ENCODE measurements at places on chromosomes 5 and 9.

DNA sequence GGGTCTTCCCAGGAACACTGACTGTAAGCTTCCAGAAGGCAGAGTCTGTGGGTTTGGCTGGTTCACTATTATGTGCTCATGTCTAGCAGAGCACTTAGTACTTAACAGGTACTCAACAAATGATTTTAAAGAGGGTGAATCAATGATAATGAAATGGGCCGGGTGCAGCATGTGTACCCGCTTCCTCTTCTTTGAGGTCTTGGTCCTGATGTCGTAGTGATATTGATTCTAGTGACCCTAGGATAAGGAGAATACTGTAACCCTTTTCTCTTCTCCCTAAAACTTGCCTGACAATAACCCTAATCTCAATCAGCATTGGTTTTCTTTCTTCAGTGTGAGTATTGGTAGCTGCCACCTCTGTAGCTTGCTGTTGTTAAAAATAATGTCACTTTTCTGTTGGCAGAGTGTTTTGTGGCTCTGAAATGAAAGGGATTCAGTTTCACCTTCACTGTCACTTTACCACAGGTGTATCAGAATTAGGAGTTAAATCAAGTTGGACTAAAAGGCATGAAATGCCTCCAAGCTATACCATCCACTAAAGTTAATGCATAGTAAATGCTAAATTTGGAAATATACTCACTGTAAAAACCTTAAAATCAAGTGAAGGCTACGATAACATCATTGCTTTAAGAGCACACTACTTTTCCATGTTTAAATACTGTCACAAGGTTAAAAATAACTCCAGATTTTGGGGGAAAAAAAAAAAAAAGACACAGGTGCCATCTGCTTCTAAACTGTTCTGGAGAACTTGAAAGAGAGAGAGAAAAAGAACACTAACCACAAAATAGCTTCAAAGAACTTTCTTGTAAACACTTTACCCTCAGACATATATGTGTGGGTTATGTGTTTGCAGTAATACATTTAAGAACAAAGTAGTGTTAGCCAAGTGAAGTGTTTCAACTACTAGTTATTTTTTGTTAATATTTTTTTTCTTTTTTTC, 6.0 kb downstream of the CAMK4 start:
- no peak for DNase-seq

GRCh38 chr5:27911216-27911615, 872.8 kb upstream of the CDH9 start:
- DNase-seq = no peak

GRCh38 chr5:166716856-166717492, 1574.5 kb upstream of the WWC1 start:
- no peak for DNase-seq

GRCh38 chr5:142611154-142611553, 74.7 kb downstream of the FGF1 start:
- DNase-seq = peak; percentile 85

- no peak for DNase-seq
Measured at GRCh38 chr5:104199771-104200170, 637.2 kb upstream of the NUDT12 start.

GRCh38 chr5:98200726-98201541, 572.5 kb upstream of the RGMB start:
- no peak for DNase-seq

DNA sequence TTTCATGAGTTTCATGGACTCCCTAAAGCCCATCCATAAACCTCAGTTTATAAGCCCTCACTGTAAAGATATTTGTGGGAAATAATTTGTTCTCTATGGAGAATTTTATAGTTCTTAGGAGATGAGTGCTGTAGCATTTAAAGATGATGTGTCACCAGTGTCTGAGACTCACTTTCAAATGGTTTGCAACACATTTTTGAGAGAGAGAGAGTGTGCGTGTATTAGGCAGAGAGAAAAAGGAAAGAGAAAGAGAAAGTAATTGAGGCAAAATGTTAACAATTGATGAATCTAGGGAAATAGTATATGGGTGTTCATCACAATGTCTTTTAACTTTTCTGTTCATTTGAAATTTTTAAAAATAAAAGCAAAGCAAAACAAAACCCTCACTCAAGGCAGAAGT, 479.0 kb downstream of the ZSWIM6 start:
- DNase-seq = no peak

DNA sequence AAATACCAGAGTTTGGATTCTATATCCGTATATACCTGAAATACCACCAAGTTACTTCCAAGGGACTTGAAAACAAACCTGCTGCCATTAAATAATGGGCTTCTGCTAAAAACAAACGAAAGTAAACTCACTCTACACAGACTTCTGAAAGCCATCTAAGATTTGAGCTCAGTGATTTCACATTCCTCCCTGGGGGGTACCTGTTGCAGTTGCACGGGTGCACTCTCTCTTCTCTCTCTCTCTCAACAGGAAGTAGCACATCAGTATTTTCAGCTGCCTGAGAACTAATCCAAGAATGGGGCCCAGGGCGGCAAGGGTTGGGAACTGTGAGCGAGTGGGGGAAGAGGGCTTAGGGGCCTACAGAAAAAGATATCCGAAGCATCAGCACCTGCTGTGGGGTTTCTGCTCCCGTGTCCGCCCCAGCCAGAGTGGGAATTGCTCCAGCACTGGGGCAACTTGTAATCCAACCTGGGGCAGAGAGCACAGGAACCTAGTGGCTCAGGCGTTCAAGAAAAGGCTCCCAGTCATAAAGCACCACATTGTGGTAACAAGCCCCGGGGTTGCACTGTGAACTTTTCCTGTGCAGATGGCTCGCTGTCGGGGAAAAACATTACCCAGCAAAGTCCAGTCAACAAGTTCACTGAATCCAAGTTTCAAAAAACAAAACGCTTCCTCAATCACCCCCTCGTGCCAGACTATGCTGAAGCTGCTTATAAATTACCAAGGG, 99.8 kb downstream of the EFNA5 start:
- peak; percentile 59 for DNase-seq

DNA sequence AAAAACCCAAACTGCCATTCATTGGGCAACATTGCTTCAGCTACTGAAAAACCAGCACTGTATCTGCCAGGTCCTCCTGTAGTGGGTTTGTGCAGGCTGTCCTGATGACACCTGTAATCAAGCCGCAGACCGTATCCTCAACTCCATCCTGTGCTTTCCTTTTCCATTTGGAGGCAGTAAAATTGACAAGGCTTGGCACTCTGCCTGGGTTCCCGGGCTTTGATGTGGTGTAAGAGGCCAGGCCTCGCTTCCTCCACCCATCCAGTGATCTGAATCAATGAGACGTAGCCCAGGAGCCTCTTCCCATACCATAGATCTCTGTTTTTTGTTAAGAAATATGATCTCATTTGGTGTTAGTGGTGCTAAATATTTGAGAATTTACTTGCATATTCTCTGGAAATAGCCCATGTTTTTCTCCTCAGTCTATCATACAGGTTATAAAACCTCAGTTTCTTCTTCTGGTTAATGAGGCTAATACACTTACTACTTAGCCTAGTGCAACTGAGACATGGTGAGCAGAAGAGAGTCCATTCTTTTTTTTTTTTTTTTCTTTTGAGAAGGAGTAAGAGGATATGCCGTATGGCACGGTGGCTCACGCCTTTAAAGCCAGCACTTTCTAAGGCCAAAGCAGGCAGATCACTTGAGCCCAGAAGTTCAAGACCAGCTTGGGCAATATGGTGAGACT, 34.8 kb downstream of the LSM11 start:
- no peak for DNase-seq

DNA sequence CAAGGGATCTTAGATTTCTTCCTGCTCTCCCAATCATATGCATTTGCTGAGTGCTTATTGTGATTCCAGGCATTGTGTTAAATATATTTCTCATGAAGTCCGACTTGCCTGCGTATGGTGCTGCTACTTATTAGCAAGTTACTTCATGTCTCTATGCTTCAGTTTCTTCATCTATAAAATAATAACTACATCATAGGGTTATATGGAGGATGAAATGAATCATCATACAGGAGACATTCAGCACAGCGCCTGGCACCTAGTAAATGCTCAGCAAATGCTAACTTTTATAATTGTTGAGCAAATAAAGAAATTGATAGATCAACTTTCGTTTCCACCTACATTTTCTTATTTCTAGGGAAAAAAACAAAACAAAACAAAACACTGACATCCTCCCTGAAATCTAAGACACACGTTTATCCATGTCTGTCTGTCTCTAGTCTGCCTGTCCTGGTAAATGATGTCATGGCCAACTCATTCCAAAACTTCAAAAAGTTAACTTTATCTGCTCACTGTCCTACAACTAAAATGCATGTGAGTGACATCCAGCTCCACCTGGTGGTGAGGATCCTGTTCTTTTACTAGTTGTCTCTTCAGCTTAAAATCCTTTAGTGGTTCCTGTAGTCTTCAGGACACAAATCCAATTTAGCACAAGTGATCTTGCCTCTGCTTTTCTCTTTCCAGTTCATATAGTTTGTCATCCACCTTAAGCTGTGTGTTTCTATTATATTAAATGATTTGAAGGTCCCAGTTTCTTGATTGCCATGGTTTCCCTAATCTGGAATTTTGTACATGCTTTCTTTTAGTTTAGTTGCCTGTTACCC, 27.7 kb downstream of the PPP3R2 start:
- peak; percentile 58 for DNase-seq

DNA sequence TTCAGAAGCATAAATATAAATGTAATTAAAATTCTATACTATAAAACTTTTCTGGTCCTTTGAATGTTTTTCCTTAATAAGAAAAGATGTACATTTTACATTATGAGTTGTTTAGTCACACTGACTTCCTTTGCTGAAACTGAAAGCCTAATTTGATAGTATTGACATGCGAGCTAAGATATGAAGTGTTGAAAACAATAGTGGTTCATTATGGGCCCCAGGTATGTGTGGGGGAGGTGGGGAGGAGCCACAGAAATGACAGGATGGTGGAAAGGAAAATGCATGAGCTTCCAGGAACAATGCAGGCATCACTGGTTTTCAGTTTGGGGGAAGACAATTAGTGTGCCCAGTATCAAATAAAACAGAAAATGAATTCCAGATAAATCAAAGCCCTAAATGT, 35.4 kb upstream of the RLN1 start:
- peak; percentile 76 for DNase-seq

GRCh38 chr9:107312376-107313050, 29.4 kb downstream of the RAD23B start:
- no peak for DNase-seq

DNA sequence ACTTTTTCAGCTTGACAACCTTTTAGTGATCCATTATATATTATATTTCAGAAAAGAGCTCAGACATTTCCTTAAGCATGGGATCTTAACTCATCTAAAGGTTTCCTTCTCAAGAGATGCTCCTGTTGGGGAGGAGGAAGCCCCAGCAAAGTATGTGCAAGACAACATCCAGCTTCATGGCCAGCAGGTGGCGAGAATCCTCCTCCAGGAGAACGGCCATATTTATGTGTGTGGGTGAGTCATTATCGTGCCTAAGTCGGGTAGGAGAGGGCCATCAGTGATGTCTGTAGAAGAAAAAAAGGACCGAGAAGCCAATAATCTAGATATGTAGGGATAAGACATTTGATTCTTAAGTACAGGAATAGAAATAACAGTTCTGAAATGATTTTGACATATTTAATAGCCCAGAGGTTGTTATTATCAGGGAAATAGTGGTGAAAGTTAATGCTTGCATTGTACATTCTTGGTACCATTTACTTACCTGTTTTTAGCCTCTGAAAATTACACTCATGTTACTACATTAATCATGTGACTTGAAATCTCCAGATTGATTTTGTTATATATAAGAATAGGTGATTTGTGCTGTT, 28.2 kb downstream of the MTRR start:
- DNase-seq = peak; percentile 43

DNA sequence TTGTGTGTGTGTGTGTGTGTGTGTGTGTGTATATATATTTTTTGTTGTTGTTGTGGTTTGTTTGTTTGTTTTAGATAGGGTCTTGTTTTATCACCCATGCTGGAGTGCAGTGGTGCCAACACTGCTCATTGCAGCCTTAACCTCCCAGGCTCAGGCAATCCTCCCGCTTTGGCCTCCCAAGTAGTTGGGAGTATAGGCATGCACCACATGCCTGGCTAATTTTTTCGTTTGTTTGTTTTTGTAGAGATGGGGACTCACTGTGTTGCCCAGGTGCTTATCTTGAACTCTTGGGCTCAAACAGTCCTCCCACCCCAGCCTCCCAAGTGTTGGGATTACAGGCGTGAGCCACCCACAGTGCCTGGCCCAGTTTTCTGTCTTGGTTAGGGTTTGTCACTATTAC, 77.3 kb downstream of the GAPVD1 start:
- no peak for DNase-seq

DNA sequence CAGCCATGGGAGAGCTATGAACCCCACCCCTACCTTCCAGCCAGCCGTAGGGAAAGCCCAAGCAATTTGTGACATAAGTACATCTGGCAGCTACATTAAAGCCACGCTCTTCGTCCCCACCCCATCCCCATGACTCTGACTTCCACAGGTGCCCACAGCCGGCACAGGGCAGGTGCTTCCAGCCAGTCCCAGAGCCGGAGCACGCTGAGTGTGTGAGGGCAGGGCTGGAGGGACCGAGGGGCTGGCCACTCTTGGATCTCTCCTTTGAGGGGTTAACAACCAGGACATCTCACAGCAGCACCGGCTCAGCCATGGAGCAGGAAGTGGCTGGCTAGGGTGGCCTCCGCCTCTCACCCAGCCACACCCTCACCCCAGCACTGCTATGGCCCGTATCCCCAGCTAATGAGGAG, 2.4 kb upstream of the FAM78A start:
- DNase-seq = peak; percentile 41

- no peak for DNase-seq
Measured at GRCh38 chr9:16825971-16826625, 44.4 kb downstream of the BNC2 start.

GRCh38 chr5:116437351-116437705, 137.3 kb downstream of the SEMA6A start:
- no peak for DNase-seq

DNA sequence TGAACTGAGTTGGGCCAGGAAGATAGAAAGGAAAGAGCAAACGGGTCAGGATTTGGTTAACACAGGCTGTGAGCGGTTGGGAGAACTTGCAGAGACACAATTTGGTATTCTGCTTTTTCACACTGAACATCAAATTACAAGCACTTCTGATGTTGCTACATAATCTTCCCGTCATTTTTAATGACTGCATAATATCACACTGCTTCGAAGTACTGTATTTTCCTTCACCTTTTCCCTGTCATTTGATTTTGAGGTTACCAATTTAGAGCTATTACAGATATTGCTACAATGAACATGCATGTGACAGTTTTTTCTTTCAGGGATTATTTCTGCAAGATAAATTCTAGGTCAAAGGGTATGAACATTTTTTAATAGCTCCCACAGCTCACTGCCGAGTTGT, 71.4 kb upstream of the CPEB4 start:
- DNase-seq = no peak

DNA sequence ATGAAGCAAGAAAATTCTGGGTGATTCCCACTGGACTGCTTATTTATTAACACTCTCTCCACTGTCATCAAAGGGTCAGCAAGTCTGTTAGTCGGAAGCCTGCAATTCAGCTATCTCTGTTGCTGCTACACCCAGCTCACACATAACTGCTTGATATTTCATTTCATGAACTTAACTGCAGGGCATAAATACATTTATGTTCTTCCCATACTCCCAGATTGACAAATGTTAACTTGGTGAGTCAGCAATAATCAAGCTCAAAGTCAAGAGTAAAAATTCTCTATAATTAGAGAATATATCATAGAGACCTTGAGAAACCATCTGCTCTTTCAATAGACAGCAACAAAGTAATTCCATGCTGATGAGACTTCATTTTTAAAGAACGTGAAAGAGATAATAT, 198.8 kb downstream of the ADAMTS12 start:
- no peak for DNase-seq

- DNase-seq = no peak
Measured at GRCh38 chr9:110691002-110691549, 22.5 kb downstream of the MUSK start.

- DNase-seq = no peak
Measured at GRCh38 chr5:159907689-159908590, 8.3 kb upstream of the ADRA1B start.

GRCh38 chr5:83069096-83069799, 7.9 kb downstream of the TMEM167A start:
- no peak for DNase-seq

Measured in activated CD4-positive, alpha-beta memory T cell treated with anti-CD3 and anti-CD28 coated beads for 36 hours (primary cell).